ENCODE measurements at places on chromosomes 6 and 20. TPM values are rescaled to one million over a fixed set of nuclear protein-coding genes. Genes with fewer than 3 reads are reported as not detected.

- H3K36me3 ChIP-seq = no peaks in the 10 kb centered on the region
- no peak overlapping the region for H3K4me3 ChIP-seq
- no peak for DNase-seq
- H3K4me1 ChIP-seq = no peaks in the 10 kb centered on the region
- no peak overlapping the region for H3K27ac ChIP-seq
Measured at GRCh38 chr6:4975506-4975905, 28.3 kb downstream of the RPP40 start.

DNA sequence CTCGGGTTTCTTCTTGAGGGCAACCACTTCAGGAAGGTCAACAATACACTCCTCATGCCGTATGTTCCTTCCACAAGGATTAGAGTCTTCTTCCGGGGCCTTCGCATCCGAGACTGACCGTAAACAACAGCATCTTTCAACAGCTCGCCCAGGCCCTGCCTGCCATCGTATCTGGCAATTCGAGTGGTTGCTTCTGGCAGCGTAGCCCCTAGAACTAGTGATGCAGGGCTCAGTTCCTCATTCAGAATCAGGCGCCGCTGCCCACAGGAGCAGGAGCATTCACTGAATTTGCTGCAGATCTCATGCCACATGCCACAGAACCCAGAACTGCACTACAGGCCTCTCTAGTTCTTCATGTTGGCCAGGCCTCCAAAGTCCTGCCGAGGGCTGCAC, 59.0 kb upstream of the AFDN start:
- no peak overlapping the region for H3K4me3 ChIP-seq
- no peaks in the 10 kb centered on the region for H3K27me3 ChIP-seq
- H3K27ac ChIP-seq = no peak overlapping the region
- no peak for DNase-seq

The FUT9 gene
- total RNA-seq = not detected

DNA sequence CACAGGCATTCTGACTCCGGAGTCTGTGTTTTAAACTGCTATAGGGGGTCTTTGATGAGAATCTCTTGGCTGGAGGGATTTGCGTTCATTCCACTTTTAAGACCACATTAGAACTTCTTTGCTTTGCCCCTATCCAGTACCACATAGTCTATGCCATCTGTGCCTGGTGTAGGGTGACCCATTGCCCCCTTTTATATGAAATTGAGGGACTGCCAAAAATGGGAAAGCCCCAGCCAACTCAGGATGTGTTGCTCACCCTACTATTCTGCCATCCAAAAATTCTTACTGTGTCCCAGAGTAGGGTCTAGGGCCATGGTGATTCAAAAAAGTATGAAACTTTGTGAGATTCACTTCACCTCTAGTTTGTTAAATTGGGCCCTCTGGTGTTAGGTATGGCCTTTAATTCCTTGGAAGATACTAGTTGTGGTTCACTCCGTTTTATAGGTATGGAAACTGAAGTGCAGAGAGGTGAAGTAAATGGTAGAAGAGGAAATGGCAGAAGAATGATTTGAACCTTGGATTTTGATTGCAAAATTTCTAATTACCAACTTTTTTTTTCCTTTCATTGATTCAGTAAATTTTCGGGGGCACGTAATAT, 1.4 kb downstream of the PFDN4 start:
- no peaks in the 10 kb centered on the region for H3K36me3 ChIP-seq
- DNase-seq = no peak
- H3K4me1 ChIP-seq = peaks cover 43% of the 10 kb centered on the region
- peak overlapping the region; percentile 97 for H3K4me3 ChIP-seq
- no peaks in the 10 kb centered on the region for H3K27me3 ChIP-seq

GRCh38 chr6:46270336-46270735, 99.6 kb upstream of the ENPP5 start:
- no peak for DNase-seq
- H3K4me1 ChIP-seq = no peaks in the 10 kb centered on the region
- no peaks in the 10 kb centered on the region for H3K36me3 ChIP-seq
- H3K27me3 ChIP-seq = no peaks in the 10 kb centered on the region
- H3K4me3 ChIP-seq = no peak overlapping the region

The PFDN4 gene
- 45.7 TPM for total RNA-seq

DNA sequence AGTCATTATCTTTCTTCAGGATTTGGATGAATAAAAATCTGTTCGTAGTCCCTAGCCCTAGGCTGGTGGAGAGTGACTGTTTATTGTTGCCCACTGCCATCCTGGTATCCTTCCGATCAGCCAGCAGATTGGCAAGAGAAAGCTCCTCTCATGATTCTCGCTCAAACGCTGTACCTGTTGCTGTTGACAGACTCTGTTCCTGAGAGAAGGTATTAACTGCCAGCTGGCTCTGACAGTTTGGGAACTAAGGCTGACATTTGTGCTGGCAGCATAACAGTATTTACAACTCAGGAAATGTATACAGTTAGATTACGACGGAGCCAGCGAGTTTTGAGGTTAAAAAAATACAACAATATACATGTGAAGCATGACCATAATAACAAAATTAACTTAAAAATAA, 674.5 kb downstream of the PRKN start:
- DNase-seq = no peak
- no peaks in the 10 kb centered on the region for H3K36me3 ChIP-seq

DNA sequence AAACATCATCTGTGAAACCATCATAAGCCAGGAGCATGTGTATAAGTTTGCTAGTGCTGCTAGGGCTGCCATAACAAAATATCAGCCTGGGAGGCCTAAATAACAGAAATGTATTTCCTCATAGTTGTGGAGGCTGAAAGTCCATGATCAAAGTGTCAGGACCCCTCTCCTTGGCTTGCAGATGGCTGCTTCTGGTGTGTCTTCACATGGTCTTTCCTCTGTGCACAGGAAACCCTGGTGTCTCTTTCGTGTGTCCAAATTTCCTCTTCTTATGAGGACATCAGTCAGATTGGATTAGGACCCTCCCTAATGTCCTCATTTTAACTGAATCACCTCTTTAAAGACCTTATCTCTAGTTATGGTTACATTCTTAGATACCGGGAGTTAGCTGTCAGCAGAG, 6.2 kb upstream of the CITED2 start:
- peaks cover 10% of the 10 kb centered on the region for H3K4me1 ChIP-seq
- no peaks in the 10 kb centered on the region for H3K36me3 ChIP-seq
- no peak overlapping the region for H3K4me3 ChIP-seq
- H3K27ac ChIP-seq = no peak overlapping the region

The SLC17A2 gene
- not detected for total RNA-seq

DNA sequence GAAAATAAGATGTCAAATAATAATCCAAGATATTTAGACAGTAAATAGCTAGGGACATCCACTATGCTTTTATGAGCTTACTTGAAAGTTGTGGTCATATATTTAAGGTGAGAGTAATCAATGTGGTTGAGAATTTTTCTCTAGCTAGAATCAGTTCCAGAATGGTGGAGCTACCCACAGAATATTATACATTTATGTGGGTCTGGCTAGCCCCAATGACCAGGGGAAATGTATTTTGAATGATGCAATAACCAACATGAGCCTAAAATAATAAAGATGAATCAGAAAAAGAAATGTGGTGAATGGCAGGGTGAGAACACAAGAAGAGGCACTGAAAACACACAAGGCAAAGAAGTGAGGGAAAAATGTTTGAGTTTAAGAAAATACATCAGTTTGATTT, 325.7 kb downstream of the TBC1D32 start:
- H3K27me3 ChIP-seq = no peaks in the 10 kb centered on the region
- DNase-seq = no peak
- no peak overlapping the region for H3K27ac ChIP-seq
- no peak overlapping the region for H3K4me3 ChIP-seq
- no peaks in the 10 kb centered on the region for H3K36me3 ChIP-seq

The CRISP1 gene
- not detected for total RNA-seq

- no peaks in the 10 kb centered on the region for H3K4me1 ChIP-seq
- no peaks in the 10 kb centered on the region for H3K27me3 ChIP-seq
- no peaks in the 10 kb centered on the region for H3K36me3 ChIP-seq
- DNase-seq = no peak
- no peak overlapping the region for H3K4me3 ChIP-seq
- no peak overlapping the region for H3K27ac ChIP-seq
Measured at GRCh38 chr6:20153194-20153593, 59.1 kb downstream of the MBOAT1 start.

GRCh38 chr6:116102873-116103272, 2.2 kb downstream of the NT5DC1 start:
- DNase-seq = no peak
- H3K4me1 ChIP-seq = peaks cover 32% of the 10 kb centered on the region
- H3K27me3 ChIP-seq = no peaks in the 10 kb centered on the region
- no peak overlapping the region for H3K27ac ChIP-seq
- H3K4me3 ChIP-seq = no peak overlapping the region

The ADA gene
- 25.3 TPM for total RNA-seq

DNA sequence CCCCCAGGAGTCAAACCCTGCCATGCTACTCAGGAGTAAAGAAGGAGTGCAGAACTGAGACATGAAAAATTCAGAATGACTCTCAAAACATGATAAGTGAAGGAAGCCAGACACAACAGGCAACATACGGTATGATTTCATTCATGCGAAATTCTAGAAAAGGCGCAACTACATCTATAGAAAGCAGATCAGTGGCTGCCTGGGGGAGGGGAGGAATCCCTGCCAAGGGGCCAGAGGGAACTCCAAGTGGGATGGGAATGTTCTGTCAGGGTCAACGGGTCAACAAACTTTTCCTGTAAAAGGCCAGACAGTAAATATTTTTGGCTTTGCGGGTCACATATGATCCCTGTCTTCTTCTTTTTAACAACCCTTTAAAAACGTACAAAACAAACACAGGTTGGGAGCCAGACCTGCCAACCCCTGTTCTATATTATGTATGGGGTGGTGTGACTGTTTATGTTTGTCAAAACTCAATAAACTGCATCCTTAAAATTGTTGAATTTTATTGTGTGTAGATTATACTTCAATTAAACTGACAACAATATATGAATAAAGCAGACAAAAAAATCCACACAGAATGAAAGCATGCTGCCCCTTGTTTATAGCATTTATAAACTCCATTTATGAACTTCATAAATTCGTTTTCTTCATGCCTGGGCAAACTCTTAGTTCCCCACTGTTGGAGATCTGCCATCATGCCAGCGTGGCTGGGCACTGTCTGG, 56.6 kb upstream of the TRAF3IP2 start:
- H3K36me3 ChIP-seq = no peaks in the 10 kb centered on the region
- H3K27me3 ChIP-seq = no peaks in the 10 kb centered on the region
- peak; percentile 79 for DNase-seq
- peak overlapping the region; percentile 80 for H3K27ac ChIP-seq

The MSH5 gene
- 11.0 TPM for total RNA-seq

GRCh38 chr6:72505446-72505845, 116.4 kb upstream of the KCNQ5 start:
- no peaks in the 10 kb centered on the region for H3K4me1 ChIP-seq
- no peak for DNase-seq
- H3K36me3 ChIP-seq = no peaks in the 10 kb centered on the region
- no peak overlapping the region for H3K27ac ChIP-seq

The NPEPL1 gene
- 25.5 TPM for total RNA-seq

The SIRPD gene
- total RNA-seq = not detected

DNA sequence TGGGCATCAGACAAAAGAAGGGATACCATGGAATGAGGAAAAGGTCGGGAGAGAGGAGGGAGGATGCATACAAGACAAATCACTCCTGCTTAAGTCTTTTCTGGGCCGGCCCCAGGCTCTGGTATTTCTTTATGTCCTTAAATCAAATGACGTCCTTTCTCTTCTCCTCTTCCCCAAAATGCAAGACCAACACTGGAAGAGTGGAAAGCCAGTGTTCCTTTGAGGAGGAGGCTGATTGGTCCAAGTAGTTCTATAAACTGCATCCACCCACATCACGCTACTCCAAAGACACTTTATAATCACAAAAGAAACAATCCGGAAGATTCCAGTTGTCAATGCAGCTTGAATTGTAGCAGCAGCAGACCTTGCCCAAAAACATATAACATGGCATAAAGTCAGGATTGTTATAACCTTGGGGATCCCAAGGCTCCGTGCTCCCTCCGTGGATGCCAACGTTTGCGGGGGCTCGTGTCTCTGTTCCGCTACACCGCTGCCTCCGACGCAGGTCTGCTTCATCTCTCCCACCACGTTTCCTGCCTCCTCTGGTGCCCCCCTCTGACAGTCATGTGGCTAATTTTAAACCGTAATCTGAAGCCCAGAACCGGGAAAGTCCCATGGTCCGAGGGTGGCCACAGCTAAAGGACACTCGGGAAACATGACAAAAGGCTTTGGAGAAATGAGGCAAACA, 47.1 kb downstream of the MCUR1 start:
- H3K4me1 ChIP-seq = peaks cover 42% of the 10 kb centered on the region
- no peaks in the 10 kb centered on the region for H3K27me3 ChIP-seq
- peak overlapping the region; percentile 37 for H3K4me3 ChIP-seq

- H3K4me1 ChIP-seq = peaks cover 18% of the 10 kb centered on the region
- no peak overlapping the region for H3K4me3 ChIP-seq
- H3K36me3 ChIP-seq = no peaks in the 10 kb centered on the region
- H3K27me3 ChIP-seq = no peaks in the 10 kb centered on the region
Measured at GRCh38 chr20:19923762-19924161, 93.4 kb upstream of the NAA20 start.

- no peaks in the 10 kb centered on the region for H3K4me1 ChIP-seq
- H3K4me3 ChIP-seq = peak overlapping the region; percentile 41
- H3K36me3 ChIP-seq = no peaks in the 10 kb centered on the region
Measured at GRCh38 chr6:28490205-28490890, 25.2 kb downstream of the GPX6 start.

GRCh38 chr6:167997642-167998041, at the start of gene KIF25:
TSS of gene KIF25 (plus strand) at chr6:167997671. CDS start at chr6:168029586, 31,915 bp downstream.
- H3K27ac ChIP-seq = no peak within 1 kb of the TSS
- H3K36me3 ChIP-seq = no peaks in the 10 kb centered on the region
- DNase-seq = no peak

- peaks cover 30% of the 10 kb centered on the region for H3K4me1 ChIP-seq
- H3K4me3 ChIP-seq = no peak overlapping the region
- H3K27ac ChIP-seq = peak overlapping the region; percentile 89
- H3K36me3 ChIP-seq = no peaks in the 10 kb centered on the region
Measured at GRCh38 chr6:129135451-129135850, 252.5 kb downstream of the LAMA2 start.

GRCh38 chr6:99563056-99563723, 5.3 kb downstream of the CCNC start:
- no peak overlapping the region for H3K27ac ChIP-seq
- peaks cover 34% of the 10 kb centered on the region for H3K4me1 ChIP-seq
- no peak overlapping the region for H3K4me3 ChIP-seq
- no peaks in the 10 kb centered on the region for H3K36me3 ChIP-seq
- no peak for DNase-seq

The ENPP5 gene
- 2.5 TPM for total RNA-seq

All from vagina (tissue), 2 donors.